ENCODE measurements at places on chromosomes 7 and 10.

GRCh38 chr7:50632561-50633413, 67.6 kb upstream of the DDC start:
- peak; percentile 59 for DNase-seq

- no peak for DNase-seq
Measured at GRCh38 chr10:373526-374309, 238.5 kb downstream of the ZMYND11 start.

GRCh38 chr10:43884501-43885105, 235.9 kb upstream of the ZNF32 start:
- no peak for DNase-seq

DNA sequence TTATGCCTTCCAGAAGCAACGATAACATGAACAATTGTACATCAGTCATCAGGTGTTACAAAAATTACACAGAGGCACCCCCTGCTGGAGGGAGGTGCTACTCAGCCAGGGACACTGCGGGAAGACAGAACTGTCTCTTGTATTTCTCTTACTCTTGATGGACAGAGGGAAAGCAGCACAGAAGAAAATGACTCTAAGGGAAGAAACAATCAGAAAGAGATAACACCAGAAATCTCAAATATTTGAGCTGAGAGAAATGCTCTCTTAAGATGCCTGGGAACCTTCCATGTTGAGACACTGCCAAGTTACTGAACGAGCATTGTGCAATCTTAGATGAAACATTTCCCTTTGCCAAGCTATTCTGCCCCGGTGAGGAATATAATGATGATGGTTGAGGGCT, 227.6 kb upstream of the NPSR1 start:
- peak; percentile 22 for DNase-seq

DNA sequence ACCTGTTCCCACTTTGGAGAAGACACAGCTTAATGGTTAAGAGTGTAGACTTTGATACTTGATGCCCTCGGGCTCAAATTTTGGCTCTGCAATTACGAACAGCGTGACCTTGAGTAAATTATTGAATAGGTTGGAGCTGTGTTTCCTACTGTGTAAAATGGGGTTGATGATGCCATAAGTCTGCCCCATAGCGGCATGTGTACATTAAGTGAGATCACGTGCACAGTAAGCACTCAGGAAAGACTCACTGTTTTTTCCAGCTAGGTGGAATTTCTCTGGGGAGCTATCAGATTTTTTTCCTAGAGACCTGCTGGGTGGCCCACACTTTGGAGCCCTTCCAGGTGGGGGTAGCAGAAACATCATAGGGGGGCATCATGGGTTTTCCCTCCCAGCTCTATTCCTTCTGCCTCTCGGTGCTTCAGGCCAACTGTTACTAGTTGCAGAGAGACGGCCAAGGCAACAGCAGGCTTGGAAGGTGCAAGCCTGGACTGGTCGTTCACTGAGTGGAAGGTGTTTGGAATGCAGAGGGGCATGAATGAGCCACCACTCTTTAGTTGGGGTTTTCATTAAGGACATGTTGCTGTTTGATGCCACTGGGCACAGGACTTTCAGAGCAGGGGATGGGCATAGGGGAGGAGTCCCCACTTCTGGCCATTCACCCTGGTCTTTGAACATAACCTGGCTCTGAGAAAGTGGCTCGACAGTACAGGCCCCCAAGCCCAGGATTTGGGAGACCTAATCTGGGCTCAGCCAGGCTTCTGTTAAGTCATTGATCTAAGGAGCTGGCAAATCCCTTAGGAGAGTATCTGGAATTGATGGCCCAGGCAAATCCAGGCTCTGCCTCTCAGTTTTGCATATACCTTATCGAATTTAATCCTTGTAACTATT, 64.0 kb downstream of the SYPL1 start:
- DNase-seq: no peak

DNA sequence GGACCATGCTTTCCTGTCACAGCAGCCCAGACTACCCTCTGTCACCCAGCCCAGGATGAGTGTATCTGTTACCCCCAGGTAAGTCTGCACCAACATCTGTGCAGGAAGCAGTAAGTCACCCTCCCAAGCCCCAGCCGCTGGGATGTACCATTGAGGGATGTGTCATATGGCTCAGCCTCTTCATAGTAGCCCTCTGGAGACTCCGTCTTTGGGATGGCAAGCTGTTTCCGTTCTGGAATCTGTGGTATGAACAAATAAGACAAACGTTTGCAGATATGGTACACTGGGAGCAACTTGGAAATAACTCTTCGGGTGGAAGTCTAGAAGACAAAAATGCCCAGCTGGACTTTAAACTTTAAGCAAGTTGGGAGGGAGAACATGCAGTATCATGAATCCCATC, 81.3 kb downstream of the AFAP1L2 start:
- no peak for DNase-seq

DNA sequence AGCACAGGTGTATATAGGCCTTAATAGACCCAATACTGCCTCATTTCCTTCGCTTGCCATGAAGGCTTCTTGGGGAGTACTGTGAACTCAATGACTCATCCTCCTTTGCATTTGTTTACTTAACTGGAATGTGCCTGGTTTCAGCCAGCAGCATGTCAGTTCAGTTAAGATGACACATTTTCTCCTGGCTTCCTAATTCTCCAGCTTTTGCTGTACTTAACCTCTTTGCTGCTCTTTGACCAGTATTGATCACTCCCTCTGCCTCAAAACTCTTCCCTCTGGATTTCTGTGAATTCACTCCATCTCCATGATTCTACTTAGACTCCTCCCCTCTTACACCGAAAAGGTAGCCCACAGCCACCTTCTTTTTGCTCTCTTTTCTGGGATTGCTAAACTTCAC, 135.7 kb downstream of the MAGI2 start:
- peak; percentile 84 for DNase-seq

GRCh38 chr7:108415821-108416536, 40.3 kb downstream of the NRCAM start:
- DNase-seq: no peak

- no peak for DNase-seq
Measured at GRCh38 chr10:14326581-14326980, 4.1 kb downstream of the FRMD4A start.

DNA sequence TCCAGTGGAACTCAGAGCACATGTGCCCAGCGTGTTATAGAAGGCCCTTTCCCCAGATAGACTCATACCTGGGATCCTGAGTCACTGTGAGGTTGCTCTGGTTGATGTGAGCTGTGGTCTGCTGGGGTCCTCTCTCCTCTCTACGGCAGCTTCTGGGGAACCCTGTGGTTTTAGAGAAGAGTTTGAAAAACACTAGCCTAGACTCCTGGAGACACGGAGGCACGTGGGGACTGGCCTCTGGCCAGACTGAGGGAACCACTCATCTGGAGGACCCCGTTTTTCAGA, 10.3 kb downstream of the ZNF775 start:
- DNase-seq: no peak
